Nasal cavity respiratory epithelium epithelial cell of viscerocranial mucosa (primary cell): ENCODE measurements at places on chromosomes 1 and 21. TPM values are rescaled to one million over a fixed set of nuclear protein-coding genes. Genes with fewer than 3 reads are reported as not detected.

MAB21L3 gene
- total RNA-seq, result 1.0 and 1.4 TPM in 2 replicates

SLAMF7 gene
- 2.4 and 4.6 TPM in 2 replicates for total RNA-seq

CLDN17 gene
- total RNA-seq, result 1.4 TPM in 1 of 2 replicates, not detected in the other

ZNF593 gene
- 31.9 and 105 TPM in 2 replicates for total RNA-seq

ASTN1 gene
- under 0.01 TPM in 2 replicates for total RNA-seq

CYP4A22 gene
- not detected in 2 replicates for total RNA-seq

ADAMTS1 gene
- 28.4 and 34.2 TPM in 2 replicates for total RNA-seq

C1orf87 gene
- not detected in 2 replicates for total RNA-seq

TRIM58 gene
- total RNA-seq, result under 0.01 TPM in 1 of 2 replicates, not detected in the other

DENND2C gene
- 26.8 and 40.0 TPM in 2 replicates for total RNA-seq

PEAR1 gene
- total RNA-seq, result 1.7 and 3.5 TPM in 2 replicates

EVA1C gene
- total RNA-seq, result 8.9 and 11.1 TPM in 2 replicates

ARHGEF19 gene
- 5.1 and 11.0 TPM in 2 replicates for total RNA-seq

DONSON gene
- total RNA-seq, result 4.8 and 10.3 TPM in 2 replicates

MAGI3 gene
- 9.2 and 10.3 TPM in 2 replicates for total RNA-seq

TMEM82 gene
- total RNA-seq, result not detected in 2 replicates

LMOD1 gene
- total RNA-seq, result 0.21 TPM in 1 of 2 replicates, not detected in the other

DDAH1 gene
- total RNA-seq, result 1.8 and 3.8 TPM in 2 replicates

PM20D1 gene
- not detected in 2 replicates for total RNA-seq

DPYD gene
- total RNA-seq, result 1.0 and 13.4 TPM in 2 replicates

SYT2 gene
- total RNA-seq, result under 0.01 TPM in 2 replicates

TMIGD3 gene
- total RNA-seq, result not detected in 2 replicates
